ENCODE measurements at places on chromosomes 1 and 21.
A peak's percentile ranks its signal among the peaks of the same experiment; 100 is the strongest.

- no peaks in the 10 kb centered on the region for H3K27me3 ChIP-seq
- H3K27ac ChIP-seq = no peak overlapping the region
- H3K36me3 ChIP-seq = peaks cover 62% of the 10 kb centered on the region
- DNase-seq = no peak
- no peak overlapping the region for H3K4me3 ChIP-seq
Measured at GRCh38 chr1:200901350-200901749, 6.7 kb downstream of the INAVA start.

DNA sequence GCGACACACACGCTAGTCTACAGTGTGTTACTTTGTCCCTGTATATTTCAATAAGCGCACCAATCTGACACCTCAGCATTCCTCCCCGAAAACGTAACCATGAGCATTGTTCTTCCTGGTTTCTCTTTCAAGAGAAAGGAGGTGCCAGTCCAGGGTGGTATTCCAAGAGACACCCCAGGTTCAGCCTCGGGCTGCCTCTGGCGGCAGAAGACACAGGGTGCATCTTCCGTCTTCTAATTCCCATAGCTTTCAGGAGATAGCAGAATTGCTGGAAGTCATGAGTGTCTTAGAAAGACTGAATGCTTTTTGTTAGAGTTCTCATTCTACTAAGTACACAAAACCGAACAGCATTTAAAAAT is 15.9 kb upstream of the RGS8 start:
- H3K27me3 ChIP-seq = no peaks in the 10 kb centered on the region
- peaks cover 7% of the 10 kb centered on the region for H3K4me1 ChIP-seq
- H3K36me3 ChIP-seq = no peaks in the 10 kb centered on the region
- DNase-seq = no peak
- H3K4me3 ChIP-seq = peak overlapping the region; percentile 56
- no peak overlapping the region for H3K27ac ChIP-seq

DNA sequence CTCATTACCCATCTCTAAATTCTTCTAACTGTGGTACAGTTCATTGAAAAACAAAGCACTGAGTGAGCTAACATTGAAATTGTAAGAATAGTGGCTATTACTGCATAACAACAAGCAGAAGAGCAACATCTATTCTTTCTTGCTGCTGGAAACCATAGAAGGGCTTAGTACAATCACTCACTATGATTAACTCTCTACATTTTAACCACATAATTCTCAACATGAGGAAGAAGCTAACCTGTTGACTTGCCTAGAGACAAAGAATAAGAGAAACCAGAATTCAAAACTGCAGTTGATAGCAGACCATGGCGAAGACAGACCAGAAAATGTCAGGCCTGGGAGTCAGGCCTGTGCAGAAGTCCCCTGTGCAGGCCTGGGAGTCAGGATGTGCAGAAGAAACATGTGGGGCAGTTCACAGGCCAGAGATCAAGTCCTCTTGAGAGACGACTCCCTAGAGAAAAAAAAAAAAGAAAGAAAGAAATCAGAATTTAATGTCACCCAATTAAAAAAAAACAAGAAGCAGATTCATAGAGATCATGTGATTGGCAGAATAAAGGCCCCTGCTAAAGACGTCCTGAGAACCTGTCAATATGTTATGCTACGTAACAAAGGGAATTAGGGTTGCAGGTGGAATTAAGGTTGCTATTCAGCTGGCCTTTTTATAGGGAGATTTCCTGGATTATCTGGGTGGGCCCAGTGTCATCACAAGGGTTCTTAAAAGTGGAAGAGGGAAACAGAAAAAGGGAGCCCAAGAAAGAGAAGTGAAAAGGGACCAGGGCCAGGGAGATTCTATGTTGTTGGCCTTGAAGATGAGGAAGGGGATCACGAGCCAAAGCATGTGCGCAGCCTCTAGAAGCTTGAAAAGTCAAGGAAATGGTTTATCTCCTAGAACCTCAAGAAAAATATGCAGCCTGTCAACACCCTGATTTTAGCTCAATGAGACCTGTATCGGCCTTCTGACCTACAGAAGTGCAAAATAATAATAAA is 94.9 kb downstream of the MRPL39 start:
- no peak overlapping the region for H3K4me3 ChIP-seq
- DNase-seq = no peak
- no peaks in the 10 kb centered on the region for H3K4me1 ChIP-seq
- H3K36me3 ChIP-seq = no peaks in the 10 kb centered on the region

DNA sequence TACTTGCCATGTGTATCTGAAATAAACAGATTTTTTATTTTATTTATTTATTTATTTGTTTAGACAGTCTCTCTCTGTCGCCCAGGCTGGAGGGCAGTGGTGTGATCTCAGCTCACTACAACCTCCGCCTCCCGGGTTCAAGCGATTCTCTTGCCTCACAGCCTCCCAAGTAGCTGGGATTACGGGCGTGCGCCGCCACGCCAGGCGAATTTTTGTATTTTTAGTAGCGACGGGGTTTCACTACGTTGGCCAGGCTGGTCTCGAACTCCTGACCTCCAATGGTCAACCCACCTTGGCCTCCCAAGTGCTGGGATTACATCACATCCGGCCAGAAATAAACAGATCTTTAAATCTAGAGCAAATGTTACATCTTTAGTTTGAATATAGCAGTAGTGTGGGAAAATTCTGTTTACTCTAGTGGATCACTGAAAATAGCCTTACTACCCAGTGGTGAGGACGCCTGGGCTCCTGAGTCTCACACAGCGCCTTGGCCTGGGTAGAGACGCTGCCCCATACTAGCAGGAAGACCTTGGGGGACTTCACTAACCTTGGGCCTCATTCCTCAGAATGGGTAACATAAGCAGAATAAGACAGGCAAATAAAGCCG is 709 bp downstream of the GART start:
- no peaks in the 10 kb centered on the region for H3K4me1 ChIP-seq
- H3K27me3 ChIP-seq = no peaks in the 10 kb centered on the region
- H3K4me3 ChIP-seq = peak overlapping the region; percentile 97
- peaks cover 62% of the 10 kb centered on the region for H3K36me3 ChIP-seq
- no peak for DNase-seq
- peak overlapping the region; percentile 98 for H3K27ac ChIP-seq

- no peaks in the 10 kb centered on the region for H3K4me1 ChIP-seq
- no peak for DNase-seq
- H3K4me3 ChIP-seq = no peak overlapping the region
- H3K36me3 ChIP-seq = peaks cover 3% of the 10 kb centered on the region
- no peaks in the 10 kb centered on the region for H3K27me3 ChIP-seq
- no peak overlapping the region for H3K27ac ChIP-seq
Measured at GRCh38 chr1:248686815-248687214, 15.8 kb downstream of the OR14I1 start.

DNA sequence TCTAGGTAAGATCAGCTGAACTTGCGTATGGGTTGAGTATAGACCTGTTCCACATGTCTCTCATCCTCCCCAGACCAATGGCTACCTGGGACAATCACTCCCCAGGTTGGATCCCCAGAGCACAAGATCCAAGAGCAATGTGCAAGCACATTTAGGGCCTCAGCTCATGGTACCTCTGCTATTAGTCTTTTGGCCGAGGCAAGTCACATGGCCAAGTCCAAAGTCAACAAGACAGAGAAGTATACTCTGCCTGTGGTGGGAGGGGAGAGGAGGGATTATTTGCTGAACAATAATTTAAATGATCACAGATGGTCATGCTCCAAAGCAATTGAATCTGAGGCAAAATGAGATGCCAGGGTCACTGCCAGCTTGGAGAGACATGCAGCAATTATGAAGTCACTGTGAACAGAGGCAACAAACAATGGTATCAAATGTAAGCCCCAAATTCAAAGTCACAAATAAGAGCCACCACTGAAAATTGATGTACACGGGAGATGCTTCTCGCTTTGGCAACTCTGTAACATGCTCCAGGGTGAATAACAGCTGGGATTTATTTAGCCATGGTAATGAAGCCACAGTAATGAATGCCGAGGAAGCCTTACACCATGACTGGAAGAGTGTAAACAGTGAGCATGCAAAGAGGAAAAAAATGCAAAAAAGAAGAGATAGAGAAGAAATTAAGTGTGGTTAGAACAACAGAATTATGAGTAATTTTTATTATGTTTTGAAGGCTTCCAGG is 149.1 kb downstream of the ZNF281 start:
- DNase-seq = no peak
- H3K4me3 ChIP-seq = no peak overlapping the region
- H3K27ac ChIP-seq = no peak overlapping the region
- H3K36me3 ChIP-seq = no peaks in the 10 kb centered on the region
- no peaks in the 10 kb centered on the region for H3K27me3 ChIP-seq

DNA sequence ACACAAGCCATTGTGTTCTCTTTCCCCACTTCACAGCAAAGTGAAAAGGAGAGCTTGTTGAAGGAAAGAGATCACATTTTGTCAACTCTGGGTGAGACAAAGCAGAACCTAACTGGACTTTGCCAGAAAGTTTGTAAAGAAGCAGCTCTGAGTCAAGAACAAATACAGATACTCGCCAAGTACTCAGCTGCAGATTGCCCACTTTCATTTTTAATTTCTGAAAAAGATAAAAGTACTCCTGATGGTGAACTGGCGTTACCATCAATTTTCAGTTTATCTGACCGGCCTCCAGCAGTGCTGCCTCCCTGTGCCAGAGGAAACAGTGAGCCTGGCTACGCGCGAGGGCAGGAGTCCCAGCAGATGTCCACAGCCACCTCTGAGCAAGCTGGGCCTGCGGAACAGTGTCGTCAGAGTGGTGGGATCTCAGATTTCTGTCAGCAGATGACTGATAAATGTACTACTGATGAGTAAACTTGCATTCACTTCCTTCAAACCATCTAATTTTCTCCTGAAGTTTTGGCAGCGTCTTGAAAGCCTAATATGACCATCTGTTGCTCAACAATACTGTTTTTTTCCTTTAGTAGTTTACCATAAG is 43.7 kb downstream of the BACH1 start:
- no peaks in the 10 kb centered on the region for H3K4me1 ChIP-seq
- DNase-seq = no peak
- H3K27ac ChIP-seq = no peak overlapping the region

DNA sequence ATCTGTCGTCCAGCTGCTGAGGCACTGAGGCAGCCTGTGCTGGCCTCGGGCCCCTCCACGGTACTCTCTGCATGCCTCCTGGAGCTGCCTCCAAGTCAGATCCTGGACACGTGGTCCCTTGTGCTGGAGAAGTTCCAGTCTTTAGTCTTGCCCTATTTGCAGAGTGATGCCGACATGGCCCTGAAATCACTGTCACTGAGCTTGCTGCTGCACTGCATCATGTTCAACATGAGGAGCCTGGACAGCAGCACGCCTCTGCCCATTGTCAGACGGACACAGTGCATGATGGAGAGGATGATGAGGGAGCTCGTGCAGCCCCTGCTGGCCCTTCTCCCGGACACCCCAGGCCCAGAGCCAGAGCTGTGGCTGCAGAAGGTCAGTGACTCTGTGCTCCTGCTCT is 10.0 kb downstream of the URB2 start:
- no peaks in the 10 kb centered on the region for H3K27me3 ChIP-seq
- H3K27ac ChIP-seq = no peak overlapping the region
- no peak for DNase-seq
- no peak overlapping the region for H3K4me3 ChIP-seq

DNA sequence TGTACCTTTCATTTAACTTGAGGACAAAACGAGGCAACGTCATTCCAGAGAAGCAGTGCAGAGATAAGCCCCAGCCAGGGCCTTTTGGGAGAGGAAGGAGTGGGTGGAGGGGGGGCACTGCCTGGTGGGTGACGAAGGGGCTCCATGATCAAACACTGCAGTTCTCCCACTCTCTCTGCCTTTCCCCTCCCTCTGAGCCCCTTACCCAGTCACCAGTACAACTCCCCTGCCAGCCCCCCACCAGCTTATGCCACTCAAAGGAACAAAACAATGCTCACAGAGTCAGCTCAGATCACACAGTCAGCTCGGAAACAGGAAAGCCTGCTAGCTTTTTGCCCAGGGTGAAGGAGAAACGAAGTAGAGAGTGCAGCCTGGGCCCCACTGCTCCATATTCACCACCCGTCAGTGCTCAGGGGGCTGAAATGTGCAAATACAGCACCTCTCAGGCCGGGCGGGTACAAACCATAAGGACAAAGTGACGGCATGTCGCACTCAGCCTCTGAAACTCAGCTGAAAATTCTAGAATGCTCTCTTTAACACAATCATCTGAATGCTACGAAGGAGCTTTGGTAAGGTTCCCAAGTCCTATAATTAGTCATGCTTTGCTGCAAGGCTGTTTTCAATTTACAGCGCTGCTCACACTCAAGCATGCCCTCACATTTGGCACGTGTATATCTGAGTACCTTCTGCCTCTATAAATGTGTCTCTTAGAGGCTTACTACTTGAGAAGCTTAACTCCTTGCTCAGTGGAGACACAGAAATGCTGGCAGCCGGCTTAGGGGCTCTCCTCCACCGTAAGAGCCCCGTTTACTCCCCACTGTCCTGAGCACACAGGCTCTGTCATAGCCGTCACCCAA is 65.8 kb upstream of the RAB4A start:
- H3K27ac ChIP-seq = no peak overlapping the region
- no peak overlapping the region for H3K4me3 ChIP-seq
- H3K4me1 ChIP-seq = peaks cover 6% of the 10 kb centered on the region

- no peaks in the 10 kb centered on the region for H3K4me1 ChIP-seq
- H3K27ac ChIP-seq = no peak overlapping the region
- no peak overlapping the region for H3K4me3 ChIP-seq
- no peak for DNase-seq
- no peaks in the 10 kb centered on the region for H3K27me3 ChIP-seq
- H3K36me3 ChIP-seq = no peaks in the 10 kb centered on the region
Measured at GRCh38 chr1:240737298-240737697, 125.3 kb upstream of the GREM2 start.

DNA sequence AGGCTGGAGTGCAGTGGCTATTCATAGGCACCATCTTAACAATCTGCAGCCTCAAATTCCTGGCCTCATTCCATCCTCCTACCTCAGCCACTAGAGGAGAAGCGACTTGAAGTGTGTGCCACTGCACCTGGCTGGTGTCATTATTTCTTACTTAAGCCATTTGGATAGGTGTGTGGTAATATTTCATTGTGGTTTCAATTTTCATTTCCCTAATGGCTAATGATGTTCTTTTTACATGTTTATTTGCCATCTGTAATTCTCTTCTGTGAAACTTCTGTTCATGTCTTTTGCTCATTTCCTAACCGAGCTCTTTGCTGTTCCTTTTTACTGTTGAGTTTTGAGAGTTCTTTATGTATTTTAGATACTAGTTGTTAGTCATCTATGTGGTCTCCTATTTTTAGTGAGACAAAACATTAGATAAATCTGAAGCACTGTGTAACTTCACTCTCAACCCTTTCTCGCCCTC is 66.8 kb downstream of the SLC27A3 start:
- no peaks in the 10 kb centered on the region for H3K27me3 ChIP-seq
- DNase-seq = no peak
- no peak overlapping the region for H3K27ac ChIP-seq
- H3K4me1 ChIP-seq = no peaks in the 10 kb centered on the region
- no peak overlapping the region for H3K4me3 ChIP-seq
- H3K36me3 ChIP-seq = no peaks in the 10 kb centered on the region
